ENCODE measurements at places on chromosomes 7 and 10.

DNA sequence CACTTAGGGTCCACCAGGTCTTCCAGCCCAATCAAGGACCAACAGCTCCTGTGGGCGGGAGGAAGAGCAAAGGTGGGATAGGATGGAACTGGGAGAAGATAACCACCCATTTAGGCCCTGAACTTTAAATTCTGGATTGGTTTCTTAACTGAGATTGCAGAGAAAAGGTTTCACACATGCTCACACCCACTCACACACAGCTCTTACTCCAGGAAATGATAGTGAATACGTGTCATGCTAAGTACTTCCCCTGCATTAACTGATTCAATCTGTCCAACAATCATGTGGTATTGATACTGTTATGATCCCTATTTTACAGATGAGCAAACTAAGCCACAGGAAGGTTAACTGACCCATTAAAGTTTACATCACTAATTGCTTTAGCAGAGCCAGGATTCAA is 4.6 kb upstream of the CYP3A4 start:
- DNase-seq = no peak

- DNase-seq = peak; percentile 17
Measured at GRCh38 chr7:21253740-21254687, 173.9 kb upstream of the SP4 start.

DNA sequence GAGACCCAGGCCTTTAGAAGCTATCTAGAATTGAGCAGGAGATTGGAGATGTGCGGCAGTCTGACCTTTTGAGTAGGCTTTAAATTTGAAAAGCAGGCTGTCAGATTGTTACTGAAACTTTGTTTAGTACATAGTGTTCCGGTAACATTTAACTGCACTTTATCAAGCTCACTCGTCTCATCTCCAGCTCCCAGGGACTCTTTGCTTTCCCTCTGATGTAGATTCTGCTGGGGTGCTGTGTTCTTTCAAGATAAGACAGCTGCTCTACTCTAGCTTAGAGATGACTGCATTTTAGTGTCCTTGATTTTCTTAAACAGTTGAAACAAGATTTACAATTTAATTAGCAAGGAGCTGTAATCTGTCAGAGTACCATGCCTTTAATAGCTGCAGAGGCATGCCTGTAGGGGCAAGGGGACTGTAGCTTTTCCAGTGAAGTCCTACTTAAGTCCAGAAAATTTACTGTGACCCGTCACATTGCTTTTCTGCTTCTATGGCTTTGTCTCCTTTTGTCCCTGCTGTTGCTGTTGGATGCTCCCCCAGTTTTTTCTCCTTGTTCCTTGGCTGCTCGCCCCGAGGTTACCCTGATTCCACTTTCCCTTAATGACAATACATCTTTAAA is 56.4 kb upstream of the MTPN start:
- DNase-seq = no peak

DNA sequence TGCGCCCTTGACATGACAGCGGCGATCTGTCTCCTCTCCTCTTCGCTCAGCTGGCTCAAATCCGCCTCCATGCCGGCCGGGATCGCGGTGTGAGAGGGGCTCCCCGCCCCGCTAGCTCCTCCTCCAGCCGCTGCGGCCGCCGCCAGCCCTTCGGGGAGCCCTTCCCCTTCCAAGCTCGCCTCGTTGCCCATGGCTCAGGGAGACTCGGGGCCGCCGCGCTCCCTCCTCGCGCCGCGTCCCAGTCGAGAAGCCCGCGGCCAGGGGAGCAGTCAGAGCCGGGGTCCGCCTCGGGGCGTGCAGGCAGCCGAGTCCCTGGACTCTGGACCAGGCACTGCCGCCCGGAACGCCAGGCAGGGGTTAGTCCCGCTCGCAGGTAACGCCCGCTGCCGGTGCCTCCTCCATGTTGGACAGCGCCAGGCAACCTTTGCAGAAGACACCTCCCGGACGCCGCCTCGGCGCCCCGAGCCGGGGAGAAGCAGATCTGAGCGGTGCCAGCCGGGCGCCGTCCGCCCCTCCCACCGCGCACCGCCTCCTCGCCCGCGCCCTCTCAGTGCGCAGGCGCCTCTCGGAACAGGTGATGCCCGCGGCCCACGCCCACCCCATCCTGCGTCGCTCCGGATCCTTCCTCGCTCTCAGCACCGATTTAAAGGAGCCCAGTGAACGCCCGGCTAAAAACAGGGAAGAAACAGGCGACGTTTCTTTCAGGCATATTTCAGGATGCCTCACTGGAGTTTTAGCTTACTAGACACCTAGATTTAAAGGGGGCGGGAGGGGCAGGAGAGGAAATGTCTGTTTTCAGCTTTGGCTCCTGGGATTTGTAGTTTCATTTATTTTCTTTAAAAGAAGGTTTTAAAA is at the start of gene PCLO:
Gene PCLO (minus strand): TSS at position 483 of the 855 bp plus-strand sequence. CDS start 292 bp downstream, at position 191.
- DNase-seq = peak; percentile 15

DNA sequence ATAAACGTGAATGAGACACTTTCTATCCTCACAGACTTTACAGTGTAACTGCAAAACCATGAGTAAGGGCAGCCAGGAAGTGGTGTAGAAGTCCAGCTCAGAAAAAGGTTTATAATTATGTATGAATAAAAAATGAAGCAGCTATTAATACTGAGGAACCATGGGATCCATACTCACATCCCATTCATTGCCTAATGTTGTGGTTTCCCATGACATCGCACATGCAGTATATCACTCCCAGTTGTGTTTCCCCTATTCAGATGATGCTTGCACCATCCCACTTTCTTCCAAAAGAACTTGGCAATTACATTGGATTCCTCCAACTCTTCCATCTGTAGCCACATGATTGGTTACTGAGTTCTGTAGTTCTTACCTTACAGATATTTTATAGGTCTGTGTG is 74.5 kb upstream of the SEMA3D start:
- no peak for DNase-seq

GRCh38 chr7:117621075-117621618 is 141.3 kb downstream of the CFTR start:
- DNase-seq = no peak

- DNase-seq = no peak
Measured at GRCh38 chr7:42214060-42214679, 22.8 kb downstream of the GLI3 start.

GRCh38 chr7:151664268-151664667 is 144.6 kb upstream of the RHEB start:
- no peak for DNase-seq

GRCh38 chr7:133778472-133778871 is 348.7 kb upstream of the LRGUK start:
- DNase-seq = no peak

GRCh38 chr7:84226759-84227158 is 32.2 kb upstream of the SEMA3A start:
- DNase-seq = no peak

- no peak for DNase-seq
Measured at GRCh38 chr7:16695621-16696237, 49.7 kb downstream of the BZW2 start.

GRCh38 chr10:7123774-7124173 is 287.1 kb downstream of the SFMBT2 start:
- DNase-seq = no peak

- no peak for DNase-seq
Measured at GRCh38 chr7:116785843-116786242, 76.5 kb upstream of the CAPZA2 start.

DNA sequence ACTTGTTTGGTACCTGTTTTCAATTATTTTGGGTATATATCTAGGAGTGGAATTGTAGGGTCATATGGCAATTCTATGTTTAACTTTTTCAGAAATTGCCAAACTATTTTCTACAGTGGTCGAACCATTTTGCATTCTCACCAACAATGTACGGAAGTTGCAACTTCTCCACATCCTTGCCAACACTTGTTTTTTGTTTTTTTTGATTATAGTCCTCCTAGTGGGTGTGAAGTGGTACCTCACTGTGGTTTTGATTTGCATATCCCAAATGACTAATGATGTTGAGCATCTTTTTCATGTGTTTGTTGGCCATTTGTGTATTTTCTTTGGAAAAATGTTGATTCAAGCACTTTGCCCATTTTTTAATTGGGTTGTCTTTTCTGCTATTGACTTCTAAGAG is 122.1 kb downstream of the RPS24 start:
- DNase-seq = no peak

DNA sequence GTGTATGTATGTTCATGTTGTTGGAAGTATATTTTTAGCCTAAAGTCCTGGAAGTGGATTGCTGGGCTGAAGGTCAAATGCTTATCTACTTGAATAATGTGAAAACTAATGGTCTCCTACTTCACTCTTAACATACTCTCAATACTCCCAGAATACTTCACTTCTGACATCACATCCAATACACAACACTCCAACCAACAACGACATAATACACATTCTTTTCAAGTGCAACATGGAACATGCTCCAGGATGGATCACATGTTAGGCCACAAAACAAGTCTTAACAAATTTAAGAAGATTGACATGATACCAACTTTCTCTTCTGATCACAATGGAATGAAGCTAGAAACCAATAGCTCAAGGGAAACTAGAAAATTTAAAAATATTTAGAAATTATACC is 126.9 kb upstream of the ADCY1 start:
- DNase-seq = no peak

DNA sequence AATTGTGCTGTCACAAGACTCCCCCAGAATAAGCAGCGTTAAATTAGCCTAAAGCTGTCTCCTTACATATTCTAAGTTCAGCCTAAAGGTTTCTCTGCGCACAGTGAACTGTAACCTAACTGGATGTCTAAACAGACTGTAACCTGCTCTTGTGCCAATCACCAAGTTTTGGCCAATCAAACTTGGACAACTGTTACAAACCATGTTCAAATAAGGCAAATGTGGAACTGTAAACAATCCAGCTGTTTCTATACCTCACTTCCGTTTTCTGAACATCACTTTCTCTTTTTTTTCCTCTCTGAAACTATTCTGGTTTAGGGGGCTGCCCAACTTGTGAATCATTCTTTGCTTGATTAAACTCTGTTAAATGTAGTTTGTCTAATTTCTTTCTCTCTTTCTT is 252.2 kb upstream of the HABP2 start:
- DNase-seq = no peak

DNA sequence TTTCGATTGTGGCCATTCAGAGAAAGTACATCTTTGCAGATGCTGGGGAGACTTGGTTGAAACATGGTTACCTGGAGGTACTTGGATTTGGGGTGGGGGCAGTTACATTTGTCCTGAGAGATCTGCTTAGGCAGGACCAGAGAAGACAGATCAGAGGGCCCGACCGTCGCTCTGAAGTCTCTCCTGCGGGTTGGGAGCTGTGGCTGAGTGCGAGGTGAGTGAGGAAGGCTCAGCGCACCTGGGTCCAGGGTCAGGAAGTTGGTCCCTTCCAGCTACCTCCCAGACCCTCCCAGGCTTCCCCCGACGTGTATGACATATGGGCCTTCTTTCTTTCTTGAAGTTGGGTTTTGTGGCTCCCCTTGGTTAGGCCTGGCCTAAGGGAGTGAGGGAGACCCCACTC is 56.3 kb downstream of the LHPP start:
- DNase-seq = no peak

DNA sequence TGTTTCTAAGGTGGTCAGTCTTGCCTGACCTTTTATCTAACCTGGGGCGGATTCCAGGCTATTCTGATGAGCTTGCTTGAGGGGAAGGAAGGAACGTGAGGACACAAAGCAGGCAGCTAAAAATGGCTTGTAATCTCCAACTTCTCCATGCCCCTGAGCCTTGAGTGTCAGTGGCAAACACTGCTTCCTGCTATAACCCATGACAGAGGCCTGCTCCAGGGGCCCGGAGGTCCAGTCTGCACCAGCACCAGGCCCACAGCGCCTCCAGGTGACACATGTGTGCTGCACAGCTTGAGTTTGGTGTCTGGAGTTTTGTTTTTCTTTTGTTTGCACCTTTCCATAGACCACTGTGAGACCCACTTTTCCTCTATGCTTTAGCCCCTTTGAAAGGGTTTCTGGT is 207.9 kb downstream of the PAXIP1 start:
- no peak for DNase-seq

- no peak for DNase-seq
Measured at GRCh38 chr7:151244196-151244840, 4.2 kb downstream of the SMARCD3 start.

GRCh38 chr7:24536682-24537081 is 36.6 kb upstream of the PALS2 start:
- DNase-seq = no peak

- no peak for DNase-seq
Measured at GRCh38 chr10:34046506-34047034, 712.1 kb upstream of the NRP1 start.

All from naive thymus-derived CD4-positive, alpha-beta T cell (primary cell).